ENCODE measurements at places on chromosomes 12 and 14.

GRCh38 chr12:104653730-104654664, 197.2 kb downstream of the CHST11 start:
- no peak for DNase-seq

DNA sequence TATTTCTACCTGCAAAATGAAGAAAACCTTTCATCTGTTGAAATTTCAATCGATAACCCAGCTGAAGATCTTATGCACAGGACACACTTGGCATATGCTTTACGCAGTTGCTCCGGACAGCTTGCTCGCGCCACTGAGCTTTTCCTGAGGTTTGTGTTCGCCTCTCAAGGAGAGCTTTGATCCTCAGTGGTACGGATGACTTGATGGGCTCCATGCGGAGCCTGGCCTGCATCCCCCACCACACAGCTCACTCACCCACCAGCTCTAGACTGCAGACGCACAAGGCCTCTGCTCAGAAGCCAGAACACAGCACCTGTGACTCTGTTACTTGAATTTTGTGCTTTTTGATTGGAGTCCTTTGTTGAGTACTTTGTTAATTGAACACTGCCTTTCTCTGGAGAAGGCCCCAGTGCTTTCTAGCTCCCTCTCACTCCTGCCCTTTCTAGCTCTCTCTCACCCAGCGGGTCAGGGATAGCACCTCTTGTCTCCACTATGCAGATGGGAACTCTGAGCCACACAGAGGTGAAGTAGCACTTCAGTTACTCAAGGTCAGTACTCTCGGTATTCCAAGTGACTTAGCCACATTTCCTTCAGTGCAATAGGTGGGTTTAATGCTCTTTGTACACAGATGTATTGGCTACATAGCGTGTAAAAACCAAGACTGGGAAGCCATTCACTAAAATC, 52.1 kb downstream of the TBC1D30 start:
- DNase-seq = no peak

- peak; percentile 97 for DNase-seq
Measured at GRCh38 chr12:56116267-56117081, at the start of gene RPL41. Gene RPL41, plus strand, starts transcription at chr12:56116633.

DNA sequence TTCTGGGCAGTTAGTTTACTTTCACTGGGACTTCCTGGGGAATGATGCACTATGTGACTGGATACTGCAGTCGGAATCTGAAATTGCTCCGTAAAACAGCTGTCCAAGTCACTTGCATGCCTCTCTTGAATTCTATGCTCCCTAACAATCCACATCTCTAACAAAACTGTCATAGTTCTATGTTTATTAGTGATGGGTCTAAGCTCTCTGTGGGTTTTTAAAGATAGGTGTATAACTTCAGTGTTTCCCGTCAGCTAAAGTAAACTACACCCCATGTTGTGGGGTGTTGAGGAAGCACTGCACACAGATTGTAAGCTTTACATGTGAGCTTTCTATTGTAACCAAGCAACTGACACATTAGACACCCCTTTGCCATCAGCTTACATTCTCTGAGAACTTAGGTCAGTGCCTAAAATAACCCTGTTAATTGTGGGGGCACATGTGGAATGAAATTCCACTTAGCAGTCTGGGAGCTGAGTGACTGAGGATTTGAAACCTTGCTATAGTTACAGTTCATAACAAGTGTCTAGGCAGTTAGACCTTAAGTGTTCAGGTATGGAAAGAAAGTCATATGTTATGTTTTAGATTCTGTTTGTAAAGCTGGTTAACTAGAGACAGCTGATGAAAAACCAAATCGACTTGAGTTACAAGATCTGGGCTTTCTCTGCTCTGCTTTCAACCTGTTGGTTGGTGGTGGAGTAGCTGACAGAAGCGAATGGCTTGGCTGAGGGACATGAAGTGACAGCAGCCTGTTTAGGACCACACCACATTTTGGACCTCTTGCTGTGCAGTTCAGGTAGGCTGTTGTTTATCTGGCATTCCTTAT, 165.7 kb downstream of the AKAP6 start:
- no peak for DNase-seq

GRCh38 chr12:124605150-124605882, 37.9 kb upstream of the NCOR2 start:
- no peak for DNase-seq

DNA sequence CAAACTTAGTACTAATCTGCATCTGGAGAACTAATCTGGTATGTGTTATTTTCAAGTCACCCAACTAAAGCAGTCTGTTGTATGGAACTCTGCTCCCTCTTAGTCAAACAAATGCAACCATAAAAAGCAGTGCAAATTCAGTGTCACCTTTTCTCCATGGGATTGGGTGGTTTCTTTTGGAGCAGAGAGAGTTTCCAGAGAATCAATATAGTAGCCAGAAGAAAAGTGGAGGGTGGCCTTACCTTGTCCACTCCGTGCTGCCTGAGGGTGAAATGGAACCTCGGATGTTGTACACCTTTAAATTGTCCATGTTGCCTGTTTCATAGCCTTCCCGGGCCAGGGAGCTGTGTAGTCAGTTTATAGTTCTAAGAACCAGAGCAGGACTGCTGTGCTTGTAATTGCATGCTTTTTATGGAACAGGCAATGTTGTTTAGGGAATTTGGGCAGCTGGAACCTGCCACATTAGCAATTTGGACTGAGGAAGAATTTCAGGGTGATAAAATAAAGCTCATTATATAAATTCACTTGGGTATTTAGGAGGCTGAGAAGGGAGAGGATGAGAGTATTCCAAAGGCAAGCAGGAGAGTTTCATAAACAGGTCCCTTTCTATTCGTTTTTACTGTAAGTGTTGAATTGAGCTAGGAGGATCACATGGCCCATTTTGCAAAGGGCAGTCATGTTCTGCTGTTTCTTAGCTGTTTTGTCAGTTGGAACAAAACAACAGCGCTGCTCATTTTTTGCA, 60.5 kb downstream of the CRADD start:
- DNase-seq = no peak

DNA sequence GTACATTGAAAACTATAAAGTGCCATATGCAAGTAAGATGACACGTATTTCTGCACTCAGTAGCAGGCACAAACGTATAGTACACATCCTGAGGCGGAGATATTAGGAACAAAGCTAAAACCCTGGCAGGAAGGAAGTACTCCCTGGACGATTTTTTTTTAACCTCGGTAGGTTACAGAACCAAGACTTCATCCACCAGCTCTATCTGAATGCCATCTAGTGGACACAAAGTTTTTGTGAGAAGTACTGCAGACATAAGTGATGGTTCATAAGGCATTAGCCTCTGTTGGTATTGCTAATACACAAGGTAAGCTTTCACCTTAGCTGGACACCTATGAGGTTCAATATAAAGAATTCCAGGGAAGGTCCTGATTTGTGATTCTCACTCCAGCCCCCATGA, 83.0 kb upstream of the CCDC196 start:
- DNase-seq = no peak

DNA sequence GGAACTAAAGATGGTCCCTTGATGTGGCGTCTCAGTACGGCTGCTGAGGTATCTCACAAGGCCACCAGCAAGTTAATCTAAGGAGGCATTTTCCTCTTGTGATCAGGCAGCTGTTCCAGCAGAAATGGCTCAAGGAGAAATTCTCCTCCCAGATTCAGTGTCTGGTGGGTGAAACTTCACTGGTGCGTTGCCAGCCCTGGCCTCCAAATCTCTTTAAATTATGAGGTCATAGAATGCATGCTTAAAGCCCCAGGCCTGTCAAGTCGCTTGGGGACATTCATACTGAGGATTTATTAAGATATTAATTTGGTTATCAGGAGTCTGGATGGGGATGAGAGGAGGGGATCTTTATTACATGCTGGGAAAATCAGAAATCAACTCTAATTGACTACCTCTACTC, 72.9 kb downstream of the PPP2R5C start:
- no peak for DNase-seq
